ENCODE measurements at places on chromosomes 2 and 18. TPM values are rescaled to one million over a fixed set of nuclear protein-coding genes. Genes with fewer than 3 reads are reported as not detected.

- DNase-seq = no peak
Measured at GRCh38 chr18:46212398-46212797, 108.2 kb downstream of the HAUS1 start.

The CHMP3 gene
- 70.2 TPM for total RNA-seq

DNA sequence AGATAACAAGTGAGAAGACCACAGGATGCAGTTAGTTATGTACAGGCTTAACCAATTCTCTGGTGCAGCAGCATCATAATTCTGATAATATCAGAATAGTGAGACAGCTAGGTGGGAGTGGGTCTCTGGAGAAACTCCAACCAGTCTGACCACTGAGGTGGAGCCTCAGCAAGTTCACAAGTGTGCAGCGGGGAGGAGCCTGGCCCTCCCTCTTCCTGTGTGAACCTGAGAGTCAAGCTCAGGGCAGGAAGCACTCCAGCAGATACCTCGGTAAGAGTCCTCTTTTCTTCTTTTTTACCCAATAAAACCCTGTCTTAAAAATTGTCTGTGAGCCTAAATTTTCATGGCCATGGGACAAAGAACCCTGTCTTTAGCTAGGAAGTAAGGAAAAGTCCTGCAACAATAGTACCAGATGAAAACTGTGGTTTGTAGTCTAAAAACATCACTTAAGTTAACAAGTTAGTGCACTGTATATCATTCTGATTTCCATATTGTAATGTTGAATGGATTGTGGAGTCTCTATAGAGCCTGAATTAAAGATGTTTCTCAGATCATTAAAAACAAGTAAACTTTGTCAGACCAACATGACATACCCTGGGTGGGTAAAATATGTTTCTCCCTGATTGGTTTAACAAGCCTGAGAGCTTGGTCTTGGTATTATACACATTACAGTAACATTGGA lies 370.8 kb downstream of the TMEM182 start:
- DNase-seq = no peak

The SLC4A5 gene
- 9.1 TPM for total RNA-seq

The TUBB6 gene
- total RNA-seq = 8.0 TPM

- no peak for DNase-seq
Measured at GRCh38 chr2:168354499-168354898, 101.6 kb upstream of the CERS6 start.

- DNase-seq = no peak
Measured at GRCh38 chr2:179253226-179253625, 11.4 kb downstream of the SESTD1 start.

GRCh38 chr2:134455426-134455825 lies 201.6 kb downstream of the MGAT5 start:
- DNase-seq = no peak

DNA sequence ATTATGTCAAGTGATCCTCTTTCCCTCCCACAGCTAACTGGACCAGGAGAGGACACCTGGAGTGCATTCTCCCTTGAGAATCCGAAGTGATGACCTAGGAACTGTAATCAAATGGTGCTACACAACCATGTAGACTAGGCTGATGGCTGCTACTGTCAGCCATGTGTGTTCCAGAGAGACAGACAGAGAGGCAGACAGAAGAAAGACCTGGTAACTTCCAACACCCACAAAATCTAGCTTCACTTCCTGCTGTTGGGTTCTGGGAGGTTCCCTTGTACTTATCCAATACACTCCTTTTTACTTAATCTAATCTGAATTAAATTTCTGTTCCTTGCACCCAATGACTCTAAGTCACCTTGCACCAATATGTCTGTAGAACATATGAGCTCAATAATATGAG lies 72.3 kb downstream of the AAK1 start:
- no peak for DNase-seq

GRCh38 chr2:174080672-174081121 lies 115.5 kb upstream of the SP3 start:
- no peak for DNase-seq

GRCh38 chr2:200477667-200478131 lies 32.2 kb downstream of the KCTD18 start:
- no peak for DNase-seq

GRCh38 chr2:218853766-218854165 lies 5.8 kb upstream of the WNT6 start:
- DNase-seq = no peak

DNA sequence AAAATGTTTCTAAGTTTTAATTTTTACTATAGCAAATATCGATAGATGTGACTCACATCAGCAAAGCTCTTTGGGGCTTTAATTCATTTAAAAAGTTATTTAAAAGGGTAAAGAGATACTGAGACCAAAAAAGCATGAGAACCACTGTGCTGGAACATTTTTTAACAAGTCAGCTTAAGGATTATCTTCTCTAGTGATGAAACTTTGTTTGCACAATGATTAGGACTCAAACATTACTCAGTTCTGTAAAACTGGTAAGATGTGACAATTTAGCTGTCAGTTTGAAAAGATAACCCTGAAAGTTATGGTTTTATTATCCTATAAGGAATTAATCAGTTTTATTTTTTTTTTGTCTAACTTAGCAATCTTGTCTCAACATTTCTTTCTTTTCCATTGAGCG lies 301.4 kb downstream of the TSN start:
- no peak for DNase-seq

The BMP10 gene
- total RNA-seq = not detected

The DES gene
- total RNA-seq = not detected

DNA sequence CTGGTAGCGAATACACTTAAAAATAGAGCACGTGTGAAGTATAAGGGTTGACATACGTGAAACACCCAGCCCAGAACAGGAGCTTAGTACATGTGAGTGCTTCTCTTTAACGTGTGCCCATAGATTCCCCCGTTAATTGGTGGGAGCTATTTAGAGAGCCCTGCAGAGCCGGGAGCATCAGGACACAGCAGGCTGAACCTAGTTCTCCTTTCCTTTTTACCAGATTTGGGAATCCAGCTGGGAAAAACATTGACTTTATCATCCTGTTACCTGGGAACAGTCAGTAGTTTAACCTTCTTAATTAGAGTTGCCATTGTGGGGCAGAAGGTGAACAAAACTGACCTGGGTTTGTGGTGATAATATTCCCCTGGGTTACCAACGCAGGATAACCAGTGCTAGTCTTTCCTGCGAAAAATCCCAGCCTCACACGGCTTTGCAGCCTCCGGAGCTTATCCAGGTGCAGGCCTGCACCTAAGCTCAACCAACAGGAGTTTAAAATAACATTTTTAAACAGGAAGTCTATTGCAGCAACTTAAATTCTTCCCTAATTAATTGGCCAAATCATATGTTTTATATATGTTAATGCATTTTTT lies 78.1 kb upstream of the SPTBN1 start:
- DNase-seq = no peak

The RPRM gene
- not detected for total RNA-seq

GRCh38 chr2:98441706-98442450 lies 2.8 kb upstream of the INPP4A start:
- DNase-seq = no peak

The HOXD3 gene
- total RNA-seq = not detected

DNA sequence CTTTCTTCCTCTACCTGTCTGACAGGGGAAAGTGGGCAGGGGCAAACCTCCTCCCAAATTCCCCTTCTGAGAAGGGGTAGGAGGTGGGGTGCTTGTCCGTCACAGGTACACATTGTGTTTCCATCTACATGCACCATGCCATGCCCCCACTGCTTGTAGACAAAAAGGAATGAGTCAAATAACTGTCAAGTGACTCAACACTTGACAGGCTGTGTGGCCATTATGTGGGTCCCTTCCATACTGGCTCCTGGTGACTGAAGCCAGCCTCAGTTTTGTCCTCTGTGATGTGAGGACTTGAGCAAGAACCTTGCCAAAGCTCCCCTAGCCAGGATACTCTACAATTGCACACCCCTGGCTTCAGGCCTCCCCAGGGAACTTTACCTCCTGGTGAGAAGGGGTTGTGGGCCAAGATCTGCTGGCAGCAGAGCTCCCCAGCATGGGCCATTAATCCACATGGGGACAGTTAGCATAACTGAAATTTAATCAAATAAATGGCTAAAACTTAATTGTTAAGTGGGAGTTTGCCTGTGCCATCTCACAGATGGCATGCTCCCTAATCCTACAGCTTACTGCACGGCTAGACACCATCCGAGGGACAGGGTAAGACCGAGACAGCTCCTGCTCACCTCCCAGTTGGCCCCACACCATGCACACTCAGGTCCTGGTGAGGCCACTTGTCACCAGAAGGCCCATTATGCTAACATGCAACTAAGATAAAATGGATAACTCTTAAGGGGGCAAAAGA lies 140.2 kb downstream of the BCL11A start:
- no peak for DNase-seq

The ACAA2 gene
- total RNA-seq = 21.4 TPM

The REG1B gene
- total RNA-seq = not detected

GRCh38 chr2:231037731-231038482 lies 584 bp downstream of the C2orf72 start:
- DNase-seq = no peak

The IL1F10 gene
- total RNA-seq = not detected

- DNase-seq = no peak
Measured at GRCh38 chr2:215603440-215603839, 167.6 kb upstream of the FN1 start.

The KYNU gene
- 2.8 TPM for total RNA-seq

The MARCO gene
- total RNA-seq = not detected

- no peak for DNase-seq
Measured at GRCh38 chr2:38982498-38982897, 92.8 kb downstream of the ARHGEF33 start.

- DNase-seq = no peak
Measured at GRCh38 chr2:101706819-101707177, 9.3 kb downstream of the MAP4K4 start.

DNA sequence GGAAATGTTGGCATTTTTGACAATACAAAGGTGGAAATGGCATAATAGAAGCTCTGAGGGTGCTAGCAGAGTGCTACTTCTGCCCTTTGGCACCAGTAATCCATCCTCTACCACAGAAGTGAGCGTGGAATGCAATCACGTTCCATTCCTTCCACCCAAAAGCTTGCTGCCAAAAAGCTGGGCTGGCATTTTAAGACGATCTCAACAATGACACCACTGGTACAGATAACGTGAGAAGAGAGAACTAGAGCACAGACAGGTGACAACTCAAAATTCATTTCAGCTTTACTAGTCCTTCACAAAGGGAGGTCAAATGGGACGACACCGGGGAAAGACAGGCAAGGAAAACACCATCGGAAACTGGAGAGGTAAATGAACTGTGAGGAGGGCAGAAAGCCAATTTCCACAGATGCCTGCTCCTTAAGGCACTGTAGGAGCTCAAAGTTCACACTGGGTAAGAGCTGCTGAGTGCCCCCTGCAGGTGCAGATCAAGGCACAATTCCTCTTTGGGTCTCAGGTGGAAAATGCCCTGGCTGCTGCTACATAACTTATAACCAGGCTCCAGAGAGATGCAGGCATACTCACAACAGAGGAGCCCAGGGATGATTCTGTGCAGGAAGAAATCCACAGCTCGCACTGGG lies 50.7 kb upstream of the RNU4ATAC start:
- no peak for DNase-seq

The RAD51AP2 gene
- total RNA-seq = not detected

GRCh38 chr2:85163675-85164074 lies 30.5 kb downstream of the TCF7L1 start:
- no peak for DNase-seq

The CLK1 gene
- 907 TPM for total RNA-seq

DNA sequence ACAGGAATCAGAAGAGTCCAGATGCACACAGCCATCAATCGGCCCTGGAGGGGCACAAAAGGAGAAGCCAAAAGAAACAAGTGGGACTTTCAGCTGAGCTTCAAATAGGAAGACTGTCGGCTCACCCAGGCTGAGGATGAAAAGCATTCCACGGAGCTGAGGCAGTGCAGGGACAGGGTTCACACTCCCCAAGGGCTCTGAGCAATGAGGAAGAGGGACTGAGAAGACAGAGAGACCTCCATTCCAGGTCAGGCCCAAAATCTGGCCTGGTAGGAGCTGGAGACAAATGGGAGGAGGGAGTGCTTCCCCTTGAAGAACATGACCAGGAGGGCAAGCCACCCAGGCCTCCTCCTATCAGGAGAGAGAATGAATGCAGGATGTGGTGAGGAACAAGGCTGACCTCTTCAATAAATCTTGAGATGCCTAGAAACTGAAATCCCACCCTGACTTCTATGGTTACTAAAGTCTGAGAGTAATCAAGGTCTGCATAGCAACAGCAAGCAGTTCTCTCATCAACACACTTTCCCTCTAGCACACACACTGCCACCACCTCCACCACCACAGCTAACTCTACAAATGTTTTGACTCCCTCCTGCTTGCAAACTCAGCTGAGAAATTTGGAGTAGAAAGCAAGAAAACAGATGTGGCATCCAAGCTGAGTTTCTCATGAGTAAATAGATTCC lies 434.4 kb downstream of the TNS1 start:
- DNase-seq = no peak

The FOXD4L1 gene
- total RNA-seq = not detected

GRCh38 chr18:8735274-8735673 lies 29.9 kb downstream of the MTCL1 start:
- no peak for DNase-seq

The DSG4 gene
- not detected for total RNA-seq

The RNF152 gene
- total RNA-seq = 2.1 TPM

- no peak for DNase-seq
Measured at GRCh38 chr18:5891184-5891853, 4.0 kb downstream of the TMEM200C start.

The UGT1A4 gene
- not detected for total RNA-seq

GRCh38 chr2:230722207-230722885 lies 9.7 kb downstream of the CAB39 start:
- no peak for DNase-seq

The SERPINB11 gene
- total RNA-seq = not detected

- DNase-seq = no peak
Measured at GRCh38 chr2:233060501-233060979, 398 bp downstream of the INPP5D start.

DNA sequence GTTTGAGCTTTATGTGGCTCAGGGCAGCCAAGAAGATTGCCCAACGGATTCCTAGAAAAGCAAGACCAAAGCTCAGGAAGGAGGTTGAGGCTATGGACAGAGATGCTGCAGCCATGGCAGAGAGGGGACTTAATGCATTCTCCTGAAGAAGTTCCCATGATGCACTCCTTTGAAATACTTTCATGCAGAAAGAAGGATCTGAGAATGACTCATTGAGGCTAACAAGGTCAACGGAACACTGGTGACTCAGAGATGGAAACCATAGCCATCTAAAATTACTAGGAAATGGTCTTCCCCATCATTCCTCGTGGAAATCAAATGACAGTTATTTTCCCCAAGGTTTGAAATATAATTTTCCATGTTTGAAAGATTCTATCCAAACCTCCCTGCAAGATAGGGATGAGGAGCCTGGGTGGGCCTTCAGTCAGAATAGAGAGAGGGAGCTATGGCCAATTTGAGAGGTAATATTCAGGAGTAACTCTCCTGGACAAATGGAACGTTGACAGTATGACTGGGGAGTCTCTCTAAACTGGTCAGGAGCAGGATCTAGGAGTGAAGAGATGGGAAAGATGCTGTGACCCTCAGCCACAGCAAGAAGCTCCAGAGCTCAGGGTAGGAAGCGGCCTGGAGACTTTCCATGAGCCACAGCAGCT lies 63.0 kb downstream of the REEP1 start:
- no peak for DNase-seq

All from T-helper 17 cell (primary cell).